ENCODE measurements at places on chromosomes 5 and 9.

DNA sequence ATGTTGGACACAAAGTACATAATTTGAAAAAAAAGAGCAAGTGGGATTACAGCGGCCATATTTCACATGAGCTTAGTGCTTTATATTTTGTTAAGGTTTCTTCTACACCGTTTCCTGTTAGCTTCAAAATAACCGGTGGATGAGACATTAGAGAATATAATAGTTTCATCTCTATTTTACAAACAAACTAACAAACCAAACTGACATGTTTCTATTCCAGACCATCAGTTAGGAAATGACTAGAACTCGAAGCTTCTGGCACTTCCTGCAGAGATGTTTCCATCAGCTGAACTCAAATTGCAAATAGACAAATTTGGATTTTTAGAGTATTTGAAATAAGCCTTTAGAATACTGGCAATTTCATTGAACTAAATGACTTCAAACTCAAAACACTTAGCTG, 86.5 kb downstream of the MTRR start:
- DNase-seq = no peak

DNA sequence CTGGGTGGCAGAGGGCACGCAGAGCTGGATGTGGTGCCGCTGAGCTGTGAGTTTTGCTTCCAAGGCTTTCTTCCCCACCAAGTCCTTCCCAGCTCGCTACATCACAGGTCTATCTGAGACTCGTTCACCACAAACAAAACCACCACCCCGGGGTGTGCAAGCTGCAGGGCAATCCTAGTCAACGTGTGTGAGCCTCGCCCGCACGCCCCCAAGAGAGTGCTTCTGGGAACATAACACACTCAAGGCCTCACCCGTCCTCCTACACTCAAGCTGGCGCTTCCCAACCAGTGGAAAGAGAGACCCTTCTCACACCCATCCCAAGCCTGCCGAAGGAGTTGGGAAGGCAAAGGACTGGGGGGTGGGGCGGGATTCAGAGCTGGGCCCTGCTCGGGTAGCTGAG, 10.6 kb downstream of the SNAPC4 start:
- DNase-seq = no peak

GRCh38 chr5:174751154-174752000, 27.0 kb downstream of the MSX2 start:
- no peak for DNase-seq

GRCh38 chr5:160441311-160441781, 19.7 kb downstream of the PTTG1 start:
- DNase-seq = no peak

- no peak for DNase-seq
Measured at GRCh38 chr9:115286411-115286810, 168.5 kb upstream of the TNC start.

GRCh38 chr9:87350915-87351314, 146.8 kb upstream of the DAPK1 start:
- DNase-seq = no peak

DNA sequence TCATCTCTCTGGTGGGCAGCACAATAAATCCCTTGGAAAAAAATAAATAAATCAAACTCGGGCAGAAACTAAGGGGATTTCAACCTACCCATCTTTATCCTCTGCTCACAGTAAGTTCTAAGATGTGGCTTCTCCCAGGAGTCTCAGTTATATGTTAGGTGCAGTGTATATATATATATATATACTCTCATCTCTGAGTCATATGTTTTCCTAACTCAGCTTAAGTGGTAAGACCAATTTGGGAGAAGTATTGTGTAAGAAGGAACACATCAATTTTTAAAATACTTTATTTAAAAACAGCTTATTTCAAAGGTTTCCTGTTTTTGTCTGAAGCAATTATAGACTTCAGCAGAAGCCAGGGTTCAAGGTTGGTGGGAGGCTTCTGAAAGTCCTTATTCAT, 20.3 kb upstream of the OSMR start:
- no peak for DNase-seq

GRCh38 chr9:31837211-31837610, 547.2 kb upstream of the ACO1 start:
- DNase-seq = no peak

- DNase-seq = no peak
Measured at GRCh38 chr5:60597572-60598320, 102.2 kb downstream of the DEPDC1B start.

DNA sequence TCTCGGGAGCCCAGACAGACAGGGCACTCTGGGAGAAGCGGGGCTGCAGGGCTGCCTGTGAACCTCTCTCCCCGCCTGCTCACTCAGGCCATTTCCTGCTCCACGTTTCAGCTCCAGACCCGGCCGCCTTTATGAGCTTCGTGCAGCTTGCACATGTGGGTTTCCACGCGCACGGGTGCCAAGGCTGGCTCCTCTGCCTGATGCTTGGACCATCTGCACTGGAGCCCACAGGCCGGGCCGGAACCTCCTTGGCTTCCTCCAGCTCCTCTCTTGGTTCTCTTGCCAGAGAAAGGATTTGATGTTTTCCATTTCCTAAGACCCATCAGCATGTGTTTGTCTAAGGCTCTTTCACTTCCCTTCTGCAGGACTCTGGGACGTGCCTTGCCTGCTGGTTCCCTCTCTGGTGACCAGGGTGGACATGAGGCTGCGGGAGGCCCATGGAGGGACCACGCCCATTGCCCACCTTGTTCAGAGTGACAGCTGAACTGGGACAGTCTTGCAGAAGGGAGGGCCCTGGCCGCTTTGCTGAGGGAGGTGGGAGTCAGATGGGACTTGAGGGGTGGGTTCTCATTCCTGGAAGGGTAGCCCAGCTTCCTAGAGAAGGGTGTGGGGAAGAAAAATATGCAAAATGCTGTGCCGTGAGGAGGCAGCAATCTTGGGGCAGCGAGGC, 23.3 kb upstream of the COL5A1 start:
- DNase-seq = no peak

Data from foreskin keratinocyte (primary cell).